ENCODE measurements at places on chromosomes 11 and 22.

GRCh38 chr11:132555617-132556016, 976.7 kb downstream of the OPCML start:
- DNase-seq: no peak

- DNase-seq: no peak
Measured at GRCh38 chr11:66124564-66124963, 54.5 kb downstream of the PACS1 start.

- DNase-seq: no peak
Measured at GRCh38 chr22:26399289-26399688, 29.8 kb upstream of the ASPHD2 start.

- no peak for DNase-seq
Measured at GRCh38 chr11:101618709-101619108, 34.9 kb upstream of the TRPC6 start.
